ENCODE measurements at places on chromosomes 2 and 18.

GRCh38 chr2:108409768-108410167 is 32.0 kb downstream of the SULT1C4 start:
- DNase-seq, result no peak

DNA sequence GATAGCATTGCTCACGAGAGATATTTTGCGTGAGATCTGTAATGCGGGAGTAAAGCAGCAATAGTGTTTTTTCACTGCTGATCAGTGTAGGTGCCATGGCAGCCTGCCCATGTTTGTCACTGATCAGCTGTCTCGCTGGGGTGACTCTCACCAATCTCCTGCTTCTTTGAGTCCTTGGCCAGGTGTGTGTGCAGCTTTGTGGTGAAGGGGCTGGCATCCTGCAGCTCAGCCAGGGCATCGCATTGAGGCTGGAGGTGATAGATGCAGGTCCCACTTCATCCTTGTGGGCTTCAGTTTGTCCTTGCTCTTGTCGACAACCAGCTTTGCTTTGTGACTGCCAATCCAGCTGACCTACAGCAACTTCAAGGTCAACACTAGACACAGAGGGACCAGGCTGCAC is 258.3 kb upstream of the CXCR4 start:
- no peak for DNase-seq

- DNase-seq, result no peak
These were observed 14.3 kb downstream of the GFPT1 start for GRCh38 chr2:69372767-69373166.

- peak; percentile 77 for DNase-seq
These were observed 83.3 kb upstream of the POMC start for GRCh38 chr2:25251422-25252273.

- no peak for DNase-seq
These were observed 87.8 kb downstream of the DIS3L2 start for GRCh38 chr2:232049350-232049749.

- no peak for DNase-seq
These were observed 195.1 kb downstream of the RTP5 start for GRCh38 chr2:242064364-242065250.

GRCh38 chr2:37443082-37443481 is 98.7 kb downstream of the QPCT start:
- DNase-seq, result no peak

DNA sequence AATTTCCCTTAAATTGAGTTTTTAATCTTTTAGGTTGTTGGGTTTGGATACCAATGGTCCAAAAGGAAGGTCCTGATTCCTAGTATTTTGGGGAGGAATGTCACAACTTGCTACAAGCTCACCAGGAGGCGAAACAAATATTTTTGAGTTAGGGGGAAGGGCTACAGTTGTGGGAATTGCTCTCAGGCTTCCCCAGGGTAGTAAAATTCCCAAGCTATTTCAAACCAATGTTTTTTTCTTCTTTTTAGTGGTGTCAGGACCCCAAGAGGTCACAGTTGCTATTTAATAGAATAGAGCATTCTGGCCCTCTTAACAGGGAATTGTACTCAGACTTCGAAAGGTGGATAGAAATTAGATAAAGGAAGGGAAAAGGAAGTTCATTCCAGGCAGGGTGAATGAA is 68.5 kb upstream of the ST3GAL5 start:
- DNase-seq, result no peak

GRCh38 chr2:63589148-63589958 is 590 bp downstream of the MDH1 start:
- peak; percentile 77 for DNase-seq

DNA sequence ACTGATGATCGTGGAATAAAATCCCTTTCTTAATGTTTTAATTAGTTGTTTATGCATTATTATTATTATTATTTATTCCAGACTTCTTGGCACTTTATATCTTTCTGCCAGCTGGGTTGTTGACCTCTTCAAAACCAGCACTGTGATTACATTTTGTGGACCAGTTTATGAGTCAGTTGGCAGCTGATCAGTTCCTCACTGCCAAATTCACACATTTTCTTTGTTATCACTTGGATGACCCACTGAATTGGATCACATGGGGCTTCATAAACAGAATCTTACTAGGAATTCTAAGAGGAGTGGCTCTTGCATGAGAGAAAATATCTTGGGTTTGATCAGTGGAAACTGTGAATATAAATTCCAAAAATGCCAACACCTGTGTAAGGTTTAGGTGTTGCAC is 321.8 kb upstream of the SPRED2 start:
- no peak for DNase-seq

- DNase-seq, result no peak
These were observed 273.7 kb downstream of the SLC4A3 start for GRCh38 chr2:219901155-219901554.

DNA sequence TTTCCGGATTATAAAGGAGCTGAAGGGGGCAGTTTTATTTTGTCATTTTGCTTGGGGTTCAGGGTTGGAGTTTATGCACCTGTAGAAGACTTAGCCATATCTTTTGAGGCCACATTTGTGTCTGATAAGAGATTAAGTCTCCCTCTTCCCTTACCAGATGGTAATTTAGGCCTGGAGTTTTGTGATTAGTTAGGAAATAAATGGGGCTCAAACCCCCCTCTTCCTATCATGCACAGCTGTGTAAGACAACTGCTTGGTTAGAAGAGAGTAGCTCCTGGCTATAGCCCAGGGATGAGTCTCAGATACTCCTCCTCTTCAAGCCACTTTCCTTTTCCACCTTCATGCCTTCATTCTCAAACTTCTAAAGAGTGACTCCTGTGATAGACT is 802 bp upstream of the SAP130 start:
- peak; percentile 46 for DNase-seq

DNA sequence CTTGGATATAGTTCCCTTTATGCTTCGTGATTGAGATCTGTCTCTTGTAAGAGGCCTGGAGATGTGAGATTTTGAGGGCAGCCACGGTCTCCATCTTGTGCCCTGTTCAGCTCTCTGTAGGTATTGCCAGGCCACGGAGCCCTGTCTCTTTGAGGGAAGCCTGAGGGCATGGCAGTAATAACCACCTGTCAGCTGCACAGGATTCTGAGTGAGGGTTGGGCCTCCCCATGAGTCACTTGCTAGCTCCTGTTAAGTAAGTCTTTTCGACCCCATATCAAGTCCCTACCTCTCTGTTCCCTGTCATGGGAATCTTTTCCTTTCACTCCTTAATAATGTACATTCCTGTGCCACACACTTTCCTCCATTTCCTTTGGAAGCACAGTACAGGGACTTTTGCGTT is 20.4 kb downstream of the LYPD6B start:
- no peak for DNase-seq

GRCh38 chr2:19762959-19763605 is 138.7 kb downstream of the TTC32 start:
- DNase-seq, result no peak

DNA sequence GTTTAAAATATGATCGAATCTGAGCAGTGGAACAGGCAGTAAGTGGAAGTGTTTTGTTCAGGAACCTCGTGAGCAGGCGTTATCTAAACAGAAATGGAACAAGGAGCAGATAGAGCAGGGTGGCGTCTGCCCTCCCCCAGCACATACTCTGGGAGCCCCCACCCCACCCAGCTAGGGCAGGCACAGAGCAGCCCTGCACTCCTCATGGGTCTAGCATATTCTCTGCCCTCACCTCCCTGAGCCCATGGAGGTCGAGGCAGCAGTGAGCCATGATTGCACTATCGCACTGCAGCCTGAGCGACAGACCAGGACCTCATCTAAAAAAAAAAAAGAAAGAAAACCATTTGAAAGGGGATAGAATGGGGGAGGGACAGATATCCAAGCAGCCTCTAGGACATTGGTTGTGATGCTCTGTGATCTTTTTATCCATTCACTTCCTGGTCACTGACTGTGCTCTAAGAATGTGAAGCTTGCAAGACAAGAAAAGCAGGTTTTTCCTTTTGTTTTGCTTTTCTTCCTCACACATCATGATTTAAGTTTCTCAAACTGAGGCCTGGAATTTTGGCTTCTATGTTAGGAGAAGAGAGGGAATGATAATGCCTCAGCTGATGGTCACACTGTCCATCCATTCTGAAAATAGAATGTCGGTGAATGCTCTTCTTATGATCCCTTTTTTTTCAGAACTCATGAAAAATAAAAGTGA is 3.1 kb downstream of the MLPH start:
- peak; percentile 94 for DNase-seq

- peak; percentile 76 for DNase-seq
These were observed 823 bp downstream of the PARD3B start for GRCh38 chr2:204545861-204546735.

DNA sequence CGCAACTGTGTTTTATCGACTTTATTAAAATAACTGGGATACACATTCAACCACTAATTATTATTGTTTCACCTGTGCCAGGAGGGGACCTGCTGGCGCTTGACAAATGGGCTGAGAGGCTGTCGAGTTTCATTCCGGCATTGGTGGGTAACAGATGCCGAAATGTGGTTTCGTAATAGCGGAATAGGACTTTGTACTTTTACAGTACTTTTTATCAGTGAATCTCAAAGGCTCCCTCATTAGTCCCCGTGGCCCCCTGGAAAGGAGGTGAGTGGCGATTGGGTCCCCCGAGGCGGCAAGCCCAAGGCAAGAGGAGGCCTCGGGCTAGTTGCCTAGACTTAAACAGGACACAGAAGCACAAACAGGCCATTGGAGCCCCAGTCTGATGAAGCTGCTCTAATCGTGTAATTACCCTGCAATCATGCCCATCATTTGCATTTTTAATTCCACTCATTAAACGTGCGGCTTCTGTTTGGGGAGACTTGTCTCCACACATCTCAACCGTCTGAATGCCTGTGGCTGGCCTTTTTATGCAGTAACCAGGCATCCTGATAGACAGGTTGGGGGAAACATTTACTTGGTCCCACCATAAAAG is 193.2 kb downstream of the INO80D start:
- no peak for DNase-seq

DNA sequence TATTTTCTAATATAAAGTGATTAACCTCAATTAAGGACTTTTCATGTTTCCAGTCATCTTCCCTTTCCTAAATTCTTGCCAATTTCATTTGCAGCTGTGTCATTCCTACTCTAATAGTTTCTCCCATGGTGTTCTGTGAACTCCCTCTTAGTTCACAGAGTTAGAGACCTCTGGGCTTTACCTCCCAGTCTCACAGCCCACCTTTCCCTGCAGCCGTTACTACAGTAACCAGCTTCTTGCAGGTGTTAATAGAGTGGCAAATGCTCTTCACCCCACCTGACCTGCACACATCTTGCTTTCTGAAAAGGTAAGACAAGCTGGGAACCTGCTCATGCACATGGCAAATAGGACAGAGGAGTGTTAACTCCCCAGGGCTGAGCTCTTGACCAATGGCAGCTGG is 250.1 kb downstream of the FBXO15 start:
- DNase-seq, result peak; percentile 13

GRCh38 chr2:215038421-215038820 is 100.0 kb downstream of the ABCA12 start:
- no peak for DNase-seq

- DNase-seq, result peak; percentile 13
These were observed at the start of gene UCN for GRCh38 chr2:27308359-27308881. Gene UCN (minus strand): TSS chr2:27308445. CDS start chr2:27307895, 550 bp downstream.

DNA sequence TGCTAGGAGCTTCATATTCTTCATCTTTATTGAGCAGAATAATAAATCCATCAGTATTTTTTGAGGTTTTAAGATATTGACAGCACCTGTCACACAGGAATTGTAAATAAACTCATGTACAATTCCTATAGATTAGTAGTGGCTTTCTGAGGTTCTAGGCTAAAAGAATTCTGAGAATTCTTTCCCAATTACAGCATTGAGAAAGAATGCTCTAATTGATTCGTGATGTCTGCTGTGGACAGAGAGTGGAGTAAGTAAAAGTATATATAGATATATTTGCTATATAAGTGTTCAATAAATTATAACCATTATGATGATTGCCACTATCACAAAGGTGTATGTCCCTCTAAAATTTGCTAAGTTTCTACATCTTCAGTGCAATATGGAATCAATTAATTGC is 186.5 kb upstream of the NRP2 start:
- DNase-seq, result no peak

DNA sequence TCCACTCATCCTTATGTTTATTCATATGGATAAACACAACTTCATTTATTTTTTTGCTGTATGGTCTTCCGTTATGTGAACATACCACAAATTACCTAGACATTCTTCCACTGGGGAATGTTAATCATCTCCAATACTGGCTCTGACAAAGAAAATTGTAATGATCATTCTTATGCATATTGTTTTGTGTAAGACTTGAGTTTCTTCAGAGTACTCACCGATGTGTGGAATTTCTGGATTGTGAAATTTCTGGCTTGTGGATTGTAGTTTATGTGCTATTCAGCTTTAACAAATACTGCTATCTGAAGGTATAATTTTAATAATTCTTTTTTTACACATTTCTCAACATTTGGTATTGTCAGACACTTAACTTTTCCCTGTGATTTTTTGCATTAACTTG is 212.2 kb upstream of the THUMPD2 start:
- no peak for DNase-seq

DNA sequence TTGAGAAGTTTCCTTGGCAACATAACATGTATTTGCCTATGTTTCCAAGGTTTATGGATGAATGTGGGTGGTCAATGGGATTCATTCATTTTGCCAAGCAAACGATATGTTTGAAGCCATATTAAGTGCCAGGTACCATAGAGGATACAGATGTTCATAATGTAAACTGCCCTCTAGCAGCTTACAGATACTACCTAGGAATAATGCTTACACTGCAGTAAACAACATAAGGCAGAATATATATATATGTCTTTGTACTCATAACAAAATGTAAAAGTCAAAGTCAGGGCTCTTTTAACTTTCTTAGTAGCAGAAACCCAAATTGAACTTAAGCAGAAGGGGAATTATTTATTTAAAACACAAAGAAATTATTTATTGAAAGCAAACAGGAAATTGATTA is 171.6 kb upstream of the TNP1 start:
- no peak for DNase-seq

DNA sequence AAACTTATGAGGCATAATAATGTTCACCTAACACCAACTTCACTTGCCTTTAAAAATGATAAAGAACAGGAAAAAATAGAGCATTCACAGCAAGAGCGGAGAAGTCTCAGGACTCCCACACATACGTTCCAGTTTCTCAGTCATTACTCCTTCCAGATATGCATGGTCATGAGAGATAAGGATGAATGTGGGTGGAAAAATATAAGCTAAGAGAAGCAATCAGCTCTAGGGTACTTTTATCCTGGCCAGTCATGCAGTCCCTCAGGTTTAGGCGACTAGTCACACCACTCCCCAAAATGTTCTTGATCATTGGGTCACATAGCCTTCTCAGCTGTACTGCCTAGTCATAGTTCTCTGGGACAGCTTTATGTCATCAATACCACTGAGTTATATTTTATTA is 29.2 kb upstream of the CCDC178 start:
- no peak for DNase-seq

- no peak for DNase-seq
These were observed 19.6 kb downstream of the B3GNT2 start for GRCh38 chr2:62215306-62216064.

DNA sequence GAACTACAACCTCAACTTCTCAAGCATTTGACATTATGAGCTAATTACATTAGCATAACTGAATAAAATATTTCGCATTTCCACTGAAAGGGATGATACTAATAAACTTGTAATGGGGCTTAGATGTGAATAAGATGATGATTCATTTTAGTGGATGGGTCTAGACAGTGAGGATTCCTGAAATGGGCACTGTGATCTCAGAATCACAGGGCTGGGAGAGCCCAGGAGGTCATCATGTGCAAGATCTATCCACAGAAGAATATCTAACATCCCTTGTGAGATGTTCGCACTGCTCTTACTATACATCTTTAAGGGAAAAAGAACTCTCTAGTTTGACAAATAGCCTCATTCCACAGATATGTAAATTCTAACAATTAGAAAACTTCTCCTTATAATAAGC is 245.7 kb downstream of the DYM start:
- DNase-seq, result no peak

Measured in DMS53 (cell line).